Progenitor cell of endocrine pancreas (in vitro differentiated cells): ENCODE measurements at places on chromosomes 13 and 19.

DNA sequence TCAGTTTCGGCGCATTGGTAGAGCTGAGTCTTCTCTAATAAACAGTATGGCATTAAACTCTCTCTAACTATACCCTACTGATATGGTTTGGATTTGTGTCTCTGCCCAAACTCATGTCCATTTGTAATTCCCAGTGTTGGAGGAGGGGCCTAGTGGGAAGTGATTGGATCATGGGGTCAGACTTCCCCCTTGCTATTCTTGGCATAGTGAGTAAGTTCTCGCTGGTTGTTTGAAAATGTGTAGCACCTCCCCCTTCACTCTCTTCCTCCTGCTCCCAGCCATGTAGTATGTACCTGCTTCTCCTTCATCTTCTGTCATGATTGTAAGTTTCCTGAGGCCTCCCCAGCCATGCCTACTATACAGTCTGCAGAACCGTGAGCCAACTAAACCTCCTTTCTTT lies 682.7 kb upstream of the ARGLU1 start:
- DNase-seq: no peak

DNA sequence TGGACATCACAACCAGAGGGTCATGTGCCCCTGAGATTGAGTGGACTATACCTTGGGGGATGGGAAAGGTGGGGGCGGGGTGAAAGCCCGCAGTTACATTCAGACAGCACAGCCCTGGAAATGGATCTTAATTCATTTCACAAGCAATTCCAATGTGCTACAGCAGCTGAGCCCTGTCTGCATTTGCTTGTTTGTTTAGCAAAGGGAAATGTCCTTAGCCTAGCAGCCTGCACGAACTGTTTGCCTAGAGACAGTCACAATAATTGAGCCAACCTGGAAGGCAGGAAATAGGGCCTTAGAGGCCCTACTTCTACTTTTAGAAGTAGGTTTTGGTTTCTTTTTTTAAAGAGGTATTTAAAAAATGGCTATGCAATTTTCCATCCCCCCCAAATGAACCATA lies 177.3 kb upstream of the KL start:
- DNase-seq: no peak

GRCh38 chr13:101965096-101965495 lies 436.8 kb downstream of the FGF14 start:
- DNase-seq: no peak

DNA sequence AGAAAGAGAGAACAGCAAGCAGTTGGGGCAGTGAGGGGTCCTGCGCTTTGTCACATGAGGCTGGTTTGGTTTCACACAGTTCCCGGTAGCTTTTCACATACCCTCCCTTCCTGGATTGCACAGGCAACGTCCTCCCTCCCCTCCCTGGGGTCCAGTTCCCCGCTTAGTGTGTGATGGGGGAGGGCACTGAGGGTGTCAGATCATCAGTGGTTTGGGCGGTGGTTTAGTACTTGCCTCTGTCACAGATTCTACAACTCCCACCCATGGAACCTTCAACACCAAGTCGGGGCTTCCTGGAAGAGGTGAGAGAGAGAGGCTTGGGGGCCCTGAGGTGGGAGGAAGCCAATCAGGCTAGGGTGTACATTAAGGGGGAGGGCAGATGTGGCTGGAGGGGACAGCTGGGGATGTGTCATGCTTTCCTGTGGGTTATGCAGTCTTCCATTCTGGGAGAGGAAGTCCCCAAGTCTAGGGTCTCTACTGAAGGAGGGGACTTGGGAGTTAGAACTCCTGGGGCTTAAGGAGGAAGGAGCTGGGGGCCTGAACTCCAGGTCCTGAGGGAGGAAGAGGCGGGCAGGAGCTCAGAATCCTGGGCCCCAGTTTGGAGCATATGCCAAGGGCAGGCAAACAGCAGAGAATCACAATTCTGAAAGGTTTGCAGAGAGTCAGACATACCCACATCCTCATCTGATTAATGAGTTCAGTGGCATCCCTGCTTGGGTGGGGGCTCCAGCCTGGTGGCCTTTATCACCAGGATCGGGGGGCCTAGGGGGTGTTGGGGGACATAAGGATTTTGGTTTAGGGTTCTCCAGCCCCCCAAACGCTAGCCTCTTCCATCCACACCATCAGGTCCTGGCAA lies at the start of gene NKG7:
TSS of gene NKG7 (minus strand) at position 6 of the 856 bp plus-strand sequence. CDS start 119 bp downstream, outside the sequence.
- no peak for DNase-seq
